ENCODE measurements at places on chromosomes 16 and 17. TPM values are rescaled to one million over a fixed set of nuclear protein-coding genes. Genes with fewer than 3 reads are reported as not detected.

DNA sequence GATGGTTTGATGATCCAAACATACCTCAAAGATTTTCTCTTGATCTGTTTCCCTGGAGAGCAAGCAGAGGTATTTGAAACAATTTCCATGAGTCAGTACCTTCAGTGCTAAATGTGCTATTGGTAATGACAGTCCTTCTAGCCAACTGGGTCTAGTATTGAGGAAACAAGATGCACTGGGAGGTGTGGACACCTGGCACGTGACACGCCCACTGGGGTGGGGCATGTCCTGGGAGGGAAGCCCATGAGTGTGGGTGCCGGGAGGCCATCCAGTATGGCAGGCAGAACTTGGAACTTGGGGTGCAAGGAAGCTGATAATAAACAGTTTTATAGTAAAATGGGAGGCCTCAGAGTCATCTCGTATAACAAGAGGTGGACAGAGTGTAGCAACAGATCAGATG is 17.9 kb upstream of the AKAP1 start:
- no peak for DNase-seq

- DNase-seq = no peak
These were observed 19.8 kb downstream of the EARS2 start for GRCh38 chr16:23537390-23537789.

- no peak for DNase-seq
These were observed 34.5 kb upstream of the GPRC5B start for GRCh38 chr16:19919142-19919541.

GRCh38 chr17:53137869-53138268 is 684.9 kb upstream of the KIF2B start:
- no peak for DNase-seq

GRCh38 chr17:35423761-35424160 is 8.5 kb downstream of the SLFN12 start:
- no peak for DNase-seq

GRCh38 chr17:61250335-61250890 is 149.2 kb upstream of the TBX2 start:
- no peak for DNase-seq

Gene KRT28
- total RNA-seq = not detected
